ENCODE measurements at places on chromosomes 12 and 14.

- DNase-seq: no peak
- no peak overlapping the region for H3K27ac ChIP-seq
- H3K4me1 ChIP-seq: no peaks in the 10 kb centered on the region
Measured at GRCh38 chr12:117334855-117335587, 26.4 kb downstream of the NOS1 start.

DNA sequence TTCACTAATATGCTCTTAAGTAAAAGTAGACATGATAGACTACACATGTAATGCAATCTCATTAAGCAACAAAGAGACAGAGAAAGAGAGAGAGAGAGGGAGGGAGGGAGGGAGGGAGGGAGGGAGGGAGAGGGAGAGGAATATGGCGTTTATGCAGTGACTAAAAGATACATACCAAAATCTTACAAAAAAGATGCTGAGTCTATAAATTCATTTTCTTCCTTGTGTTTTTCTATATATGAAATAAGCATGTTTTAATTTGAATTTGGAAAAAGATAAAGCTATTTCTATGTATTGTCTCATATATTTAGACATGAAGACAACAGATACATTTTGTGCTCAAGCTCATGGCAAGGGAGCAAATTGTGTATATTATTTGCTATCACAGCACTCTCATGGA lies 44.1 kb downstream of the LRFN5 start:
- H3K36me3 ChIP-seq: no peaks in the 10 kb centered on the region
- no peaks in the 10 kb centered on the region for H3K27me3 ChIP-seq
- H3K4me1 ChIP-seq: no peaks in the 10 kb centered on the region
- DNase-seq: no peak

DNA sequence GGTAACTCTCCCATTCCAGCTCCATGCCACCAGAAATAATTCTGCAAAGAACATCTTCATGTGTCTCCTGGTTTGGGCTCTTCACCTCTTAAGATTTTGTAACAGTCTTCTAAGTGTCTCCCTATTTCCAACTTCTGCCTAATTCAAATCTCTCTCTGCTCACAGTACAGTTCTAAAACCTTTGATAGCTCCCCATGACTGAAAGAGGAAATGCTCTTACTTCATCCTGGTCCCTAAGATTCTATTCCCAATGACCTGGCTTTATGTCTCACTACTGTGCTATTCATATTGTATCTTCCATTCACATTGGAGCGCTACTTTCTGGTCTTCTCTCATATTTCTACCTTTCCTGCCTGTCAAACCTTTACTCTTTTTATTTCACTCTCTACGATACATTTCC lies 1.6 kb downstream of the AMN1 start:
- no peaks in the 10 kb centered on the region for H3K27me3 ChIP-seq
- H3K4me1 ChIP-seq: peaks cover 31% of the 10 kb centered on the region
- H3K4me3 ChIP-seq: peak overlapping the region; percentile 67
- H3K27ac ChIP-seq: peak overlapping the region; percentile 63
- H3K36me3 ChIP-seq: peaks cover 24% of the 10 kb centered on the region

- H3K4me3 ChIP-seq: peak overlapping the region; percentile 96
- peak overlapping the region; percentile 97 for H3K27ac ChIP-seq
- H3K27me3 ChIP-seq: no peaks in the 10 kb centered on the region
- DNase-seq: no peak
- peaks cover 46% of the 10 kb centered on the region for H3K4me1 ChIP-seq
- H3K36me3 ChIP-seq: peaks cover 79% of the 10 kb centered on the region
Measured at GRCh38 chr14:100070310-100070709, 5.1 kb downstream of the EVL start.

DNA sequence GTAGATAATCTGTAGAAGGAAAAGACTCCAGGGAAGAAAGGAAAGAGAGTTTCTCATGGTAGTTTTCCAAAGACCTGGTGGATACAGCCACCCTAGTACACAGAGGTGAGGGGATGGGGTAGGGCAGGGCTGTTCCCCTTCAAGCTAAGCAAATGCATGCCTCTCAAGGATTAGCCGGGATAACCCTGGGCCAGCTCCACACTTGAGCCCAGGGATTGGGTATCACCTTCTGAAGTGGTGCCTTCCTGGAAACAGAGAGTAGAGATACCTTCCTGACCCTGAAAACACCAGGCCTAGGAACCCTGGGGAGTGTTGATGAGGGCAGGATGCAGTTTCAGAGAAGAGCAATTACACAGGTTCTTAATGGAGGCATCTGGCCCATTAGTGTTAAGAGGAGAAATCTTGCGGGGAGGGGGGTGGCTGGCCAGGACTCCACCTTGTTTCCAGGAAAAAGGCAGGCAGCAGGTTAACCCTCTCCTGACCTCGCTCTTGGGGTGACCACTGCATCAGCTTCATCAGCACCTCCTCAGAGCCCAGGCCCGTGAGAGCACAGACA lies 106.9 kb upstream of the TMEM233 start:
- no peaks in the 10 kb centered on the region for H3K4me1 ChIP-seq
- no peak overlapping the region for H3K4me3 ChIP-seq
- no peak overlapping the region for H3K27ac ChIP-seq

- no peak overlapping the region for H3K27ac ChIP-seq
- H3K36me3 ChIP-seq: no peaks in the 10 kb centered on the region
- H3K4me1 ChIP-seq: peaks cover 20% of the 10 kb centered on the region
- no peak overlapping the region for H3K4me3 ChIP-seq
- DNase-seq: no peak
- no peaks in the 10 kb centered on the region for H3K27me3 ChIP-seq
Measured at GRCh38 chr12:116539361-116539771, 19.8 kb upstream of the MAP1LC3B2 start.

DNA sequence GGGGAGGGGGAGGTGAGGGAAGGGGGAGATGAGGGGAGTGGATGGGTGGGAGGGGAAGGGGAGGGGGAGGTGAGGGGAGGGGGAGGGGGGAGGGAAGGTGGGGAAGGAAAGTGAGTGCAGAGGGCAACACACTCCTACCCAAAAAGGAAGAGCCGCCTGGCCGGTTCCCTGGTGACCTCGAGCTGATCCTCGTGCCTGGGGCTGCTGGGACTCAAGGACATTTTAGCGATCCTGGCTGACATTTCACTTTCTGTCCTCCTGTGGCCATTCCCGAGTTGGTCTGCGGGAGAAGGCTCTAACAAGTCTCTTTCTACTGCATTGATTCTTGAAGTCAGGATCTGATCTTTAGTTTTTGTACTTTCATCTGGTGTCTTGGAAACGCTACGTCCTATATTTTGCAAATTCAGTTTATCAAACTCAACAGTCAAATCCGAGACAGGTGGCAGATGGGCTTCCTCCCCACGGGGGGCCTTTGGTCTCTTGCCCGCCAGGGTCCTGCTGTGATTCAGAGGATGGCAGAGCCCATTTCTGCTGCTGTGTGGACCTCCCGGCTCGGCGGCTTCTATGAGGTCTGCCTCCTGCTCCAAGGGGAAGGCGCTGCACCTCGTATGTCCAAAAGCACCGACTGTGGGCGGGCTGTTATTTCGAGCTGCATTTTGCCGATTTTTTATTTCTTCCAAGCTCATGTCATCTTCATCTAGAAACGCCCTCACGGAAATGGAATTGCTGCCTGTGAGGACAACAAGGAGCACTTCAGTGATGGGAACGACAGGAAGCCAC lies 19.1 kb downstream of the PGAM5 start:
- peaks cover 66% of the 10 kb centered on the region for H3K36me3 ChIP-seq
- no peak for DNase-seq
- H3K4me3 ChIP-seq: no peak overlapping the region
- H3K27ac ChIP-seq: no peak overlapping the region
- no peaks in the 10 kb centered on the region for H3K27me3 ChIP-seq

GRCh38 chr14:20631880-20632389 lies 9.6 kb downstream of the OR6S1 start:
- DNase-seq: no peak
- peak overlapping the region; percentile 81 for H3K4me3 ChIP-seq
- no peak overlapping the region for H3K27ac ChIP-seq
- peaks cover 1% of the 10 kb centered on the region for H3K36me3 ChIP-seq

GRCh38 chr14:78335531-78335930 lies 165.4 kb downstream of the NRXN3 start:
- no peaks in the 10 kb centered on the region for H3K4me1 ChIP-seq
- no peaks in the 10 kb centered on the region for H3K27me3 ChIP-seq
- H3K4me3 ChIP-seq: no peak overlapping the region
- no peak for DNase-seq
- no peaks in the 10 kb centered on the region for H3K36me3 ChIP-seq

GRCh38 chr14:103576371-103577024 lies 13.7 kb downstream of the COA8 start:
- H3K4me1 ChIP-seq: peaks cover 2% of the 10 kb centered on the region
- H3K4me3 ChIP-seq: no peak overlapping the region
- no peak overlapping the region for H3K27ac ChIP-seq

DNA sequence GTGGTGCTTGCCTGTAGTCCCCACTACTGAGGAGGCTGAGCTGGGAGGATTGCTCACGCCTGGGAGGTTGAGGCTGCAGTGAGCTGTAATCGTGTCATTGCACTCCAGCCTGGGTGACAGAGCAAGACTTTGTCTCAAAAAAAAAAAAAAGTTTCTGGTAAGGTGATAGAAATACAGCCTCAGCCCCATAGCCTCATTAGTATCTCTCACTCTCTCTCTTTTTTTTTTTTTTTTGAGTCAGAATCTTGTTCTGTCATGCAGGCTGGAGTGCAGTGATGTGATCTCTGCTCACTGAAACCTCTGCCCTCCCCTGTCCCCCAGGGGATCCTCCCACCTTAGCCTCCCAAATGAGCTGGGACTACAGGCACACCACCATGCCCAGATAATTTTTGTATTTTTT lies 19.2 kb downstream of the MTHFD1 start:
- DNase-seq: no peak
- H3K36me3 ChIP-seq: peaks cover 49% of the 10 kb centered on the region
- H3K4me3 ChIP-seq: no peak overlapping the region
- peaks cover 35% of the 10 kb centered on the region for H3K4me1 ChIP-seq
- no peaks in the 10 kb centered on the region for H3K27me3 ChIP-seq

DNA sequence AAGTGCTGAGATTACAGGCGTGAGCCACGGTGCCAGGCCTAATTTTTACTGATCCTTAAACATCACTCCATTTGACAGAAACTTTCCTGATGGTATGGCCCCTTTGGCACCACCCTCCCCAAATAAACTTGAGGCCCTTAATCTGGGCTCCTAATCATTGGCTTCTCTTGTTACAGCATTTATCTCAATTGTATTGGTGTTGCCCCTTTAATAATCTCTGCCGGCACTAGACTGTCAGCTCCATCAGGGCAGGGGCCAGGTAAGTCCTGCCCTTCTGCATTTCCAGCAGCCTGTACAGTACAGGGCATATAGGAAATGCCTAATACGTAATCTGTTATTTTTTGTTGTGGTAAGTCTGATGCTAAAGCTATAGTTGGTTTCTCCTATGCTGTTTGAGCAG lies 1.2 kb upstream of the IFT81 start:
- no peaks in the 10 kb centered on the region for H3K36me3 ChIP-seq
- DNase-seq: no peak
- peaks cover 37% of the 10 kb centered on the region for H3K27me3 ChIP-seq
- no peak overlapping the region for H3K27ac ChIP-seq

DNA sequence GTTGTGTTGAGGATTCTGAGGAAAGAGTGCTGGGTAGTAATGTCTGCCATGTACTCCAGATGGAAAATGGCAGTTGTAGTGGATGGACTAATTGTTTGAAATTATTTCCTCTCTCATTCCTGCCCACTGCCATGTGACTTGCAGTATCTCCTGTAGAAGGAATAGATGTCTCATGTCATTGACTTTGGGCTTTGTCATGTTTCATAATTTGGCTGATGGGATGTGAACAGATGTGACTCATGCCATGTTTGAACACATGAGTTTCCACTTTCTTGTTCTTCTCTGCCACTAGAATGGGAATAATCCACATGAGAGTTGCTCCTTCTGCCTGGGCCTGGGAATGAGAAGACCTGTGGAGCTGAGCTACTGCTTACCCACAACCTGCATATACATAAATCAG lies 2.4 kb upstream of the CALCOCO1 start:
- DNase-seq: no peak
- no peak overlapping the region for H3K27ac ChIP-seq
- H3K4me1 ChIP-seq: peaks cover 19% of the 10 kb centered on the region
- H3K36me3 ChIP-seq: no peaks in the 10 kb centered on the region
- H3K27me3 ChIP-seq: peaks cover 3% of the 10 kb centered on the region

- peaks cover 4% of the 10 kb centered on the region for H3K27me3 ChIP-seq
- H3K4me1 ChIP-seq: no peaks in the 10 kb centered on the region
- H3K4me3 ChIP-seq: no peak overlapping the region
- no peak for DNase-seq
Measured at GRCh38 chr12:65500091-65500900, 221.8 kb downstream of the MSRB3 start.

DNA sequence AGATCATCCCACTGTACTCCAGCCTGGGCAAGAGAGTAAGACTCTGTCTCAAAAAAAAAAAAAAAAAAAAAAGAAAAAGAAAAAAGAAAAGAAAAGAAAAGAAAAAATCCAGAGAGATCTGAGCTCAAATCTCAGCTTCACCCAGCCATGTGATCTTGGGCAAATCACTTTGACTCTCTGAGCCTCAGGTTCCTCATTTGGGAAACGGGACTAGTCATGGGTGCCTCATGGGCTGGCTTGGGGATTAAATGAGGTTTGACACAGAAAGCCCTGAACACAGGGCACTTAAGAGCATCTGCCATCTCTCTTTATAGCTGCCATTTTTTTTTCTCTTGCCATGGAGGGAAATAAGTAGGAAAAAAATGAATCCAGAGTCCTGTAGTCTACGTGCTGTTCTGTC lies 86.2 kb upstream of the MYL2 start:
- H3K36me3 ChIP-seq: no peaks in the 10 kb centered on the region
- H3K4me3 ChIP-seq: no peak overlapping the region
- H3K27ac ChIP-seq: no peak overlapping the region
- no peaks in the 10 kb centered on the region for H3K4me1 ChIP-seq
- H3K27me3 ChIP-seq: peaks cover 20% of the 10 kb centered on the region

DNA sequence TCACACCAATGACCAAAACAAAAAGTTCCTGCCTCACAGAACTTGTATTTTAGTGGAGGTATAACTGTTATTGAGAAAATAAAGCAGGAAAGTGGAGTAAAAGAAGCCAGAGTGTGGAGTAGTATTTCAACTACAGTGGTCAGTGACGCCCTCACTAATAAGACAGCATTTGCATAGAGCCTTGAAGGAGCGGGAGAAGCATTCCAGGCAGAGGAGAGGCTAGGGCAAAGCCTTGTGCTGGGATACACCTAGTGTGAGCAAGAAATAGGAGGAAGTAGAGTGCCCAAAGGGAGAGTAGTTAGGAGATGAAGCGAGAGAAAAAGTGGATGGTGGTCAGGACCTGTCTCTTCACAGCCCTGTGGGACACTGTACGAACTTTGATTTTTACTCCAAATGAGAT lies 107.8 kb downstream of the CRACR2A start:
- H3K4me3 ChIP-seq: no peak overlapping the region
- no peaks in the 10 kb centered on the region for H3K27me3 ChIP-seq
- H3K4me1 ChIP-seq: peaks cover 11% of the 10 kb centered on the region
- peaks cover 14% of the 10 kb centered on the region for H3K36me3 ChIP-seq
